ENCODE measurements at places on chromosomes 3 and 15.

DNA sequence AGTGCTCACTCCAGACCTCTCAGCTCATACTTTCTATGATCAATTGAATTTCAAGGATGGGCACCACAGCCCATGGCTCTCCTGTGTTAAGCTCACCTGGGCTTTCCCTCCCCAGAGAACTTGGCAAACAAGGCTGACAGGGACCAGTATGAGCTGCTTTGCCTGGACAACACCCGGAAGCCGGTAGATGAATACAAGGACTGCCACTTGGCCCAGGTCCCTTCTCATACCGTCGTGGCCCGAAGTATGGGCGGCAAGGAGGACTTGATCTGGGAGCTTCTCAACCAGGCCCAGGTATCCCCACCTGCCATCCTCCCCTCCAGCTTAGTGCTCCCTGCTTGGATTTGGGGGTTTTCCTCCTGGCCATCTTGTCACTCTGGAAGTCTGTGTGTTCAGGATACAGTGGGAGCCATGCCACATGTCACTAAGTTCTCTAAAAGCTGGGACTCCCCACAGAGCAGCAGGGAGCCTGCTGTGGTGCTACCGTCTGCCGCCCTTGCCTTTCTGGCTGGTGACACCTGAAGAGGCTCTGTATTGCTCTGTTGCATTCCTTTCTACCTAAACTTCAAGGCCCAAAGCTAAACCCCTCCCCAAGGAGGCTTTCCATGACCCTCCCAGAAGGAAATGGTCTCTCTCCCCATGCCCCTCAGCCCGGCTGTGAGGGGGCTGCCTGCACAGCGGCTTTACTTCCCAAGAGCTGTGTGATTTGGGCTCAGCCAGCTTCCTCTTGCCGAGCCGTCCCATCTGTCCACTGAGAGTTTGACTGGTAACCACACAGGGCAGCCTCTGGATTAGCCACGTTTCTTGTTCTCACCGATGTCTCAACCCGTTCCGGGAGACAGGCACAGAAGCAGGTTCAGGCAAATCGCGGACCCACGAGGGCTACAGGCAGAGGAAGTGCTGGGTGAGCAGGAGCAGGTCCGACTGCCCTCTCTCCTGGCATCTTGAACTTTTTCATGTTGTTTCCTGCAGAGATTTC lies 10.8 kb downstream of the TF start:
- no peak for DNase-seq

DNA sequence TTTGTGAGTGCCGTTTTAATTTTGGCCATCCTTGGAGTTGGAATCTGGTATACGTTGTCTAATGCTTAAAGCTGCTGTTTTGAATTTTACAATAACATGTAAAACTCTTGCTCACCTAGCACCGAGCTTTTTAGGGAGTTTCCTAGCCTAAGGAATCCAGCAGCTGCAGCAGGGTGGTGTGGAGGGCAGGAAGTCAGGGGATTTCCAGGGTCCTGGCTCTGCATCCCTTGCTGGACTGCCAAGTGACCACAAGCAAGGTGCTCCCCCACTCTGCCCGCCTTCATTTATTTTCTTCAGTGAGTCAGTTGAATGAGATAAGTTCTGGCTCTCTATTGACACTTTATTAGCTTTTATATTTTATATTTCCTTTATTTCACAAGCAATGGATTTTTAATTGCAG lies 113.7 kb downstream of the ATG7 start:
- no peak for DNase-seq

DNA sequence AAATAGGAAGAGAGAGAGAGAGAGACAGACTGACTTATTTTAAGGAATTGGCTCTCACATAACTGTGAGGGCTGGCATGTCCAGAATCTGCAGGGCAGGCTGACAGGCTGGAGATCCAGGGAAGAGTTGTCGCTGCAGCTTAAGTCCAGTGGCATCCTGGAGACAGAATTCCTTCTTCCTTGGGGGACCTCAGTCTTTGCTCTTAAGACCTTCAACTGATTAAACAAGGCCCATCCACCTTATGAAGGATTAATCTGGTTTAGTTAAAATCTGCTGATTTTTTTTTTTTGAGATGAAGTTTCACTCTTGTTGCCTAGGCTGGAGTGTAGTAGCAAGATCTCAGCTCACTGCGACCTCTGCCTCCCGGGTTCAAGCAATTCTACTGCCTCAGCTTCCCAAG lies 128.0 kb upstream of the ALDH1A3 start:
- DNase-seq: no peak

DNA sequence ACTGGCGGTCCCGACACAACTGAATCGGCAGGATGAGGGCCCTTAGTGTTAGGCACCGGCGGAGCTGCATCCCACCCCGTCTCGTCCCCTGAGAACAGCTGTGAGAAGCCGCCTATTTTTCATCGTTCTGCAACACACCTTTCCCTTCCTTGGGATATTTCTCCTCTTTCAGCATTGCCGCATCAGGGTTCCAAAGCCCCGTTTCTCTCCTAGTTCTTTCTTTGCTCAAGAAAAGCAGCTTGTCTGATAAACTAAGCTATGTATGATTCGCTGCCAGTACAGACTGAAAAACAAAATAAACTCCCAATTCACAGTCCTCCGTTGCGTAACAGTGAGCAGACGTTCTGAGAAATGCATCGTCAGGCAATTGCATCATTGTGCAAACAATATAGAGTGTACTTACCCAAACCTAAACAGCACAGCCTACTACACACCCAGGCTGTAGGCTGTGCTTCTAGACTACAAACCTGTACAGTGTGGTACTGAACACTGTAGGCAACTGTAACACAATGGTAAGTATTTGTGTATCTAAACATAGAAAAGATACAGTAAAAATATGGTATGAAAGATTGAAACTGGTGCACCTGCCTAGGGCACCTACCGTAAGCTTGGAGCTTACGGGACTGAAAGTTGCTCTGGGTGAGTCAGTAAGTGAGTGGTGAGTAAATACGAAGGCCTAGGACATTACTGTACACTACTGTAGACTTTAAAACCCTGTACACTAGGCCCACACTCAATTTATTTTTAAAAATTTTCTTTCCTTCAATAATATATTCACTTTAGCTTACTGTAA lies 8.9 kb upstream of the ADAMTS17 start:
- peak; percentile 90 for DNase-seq

DNA sequence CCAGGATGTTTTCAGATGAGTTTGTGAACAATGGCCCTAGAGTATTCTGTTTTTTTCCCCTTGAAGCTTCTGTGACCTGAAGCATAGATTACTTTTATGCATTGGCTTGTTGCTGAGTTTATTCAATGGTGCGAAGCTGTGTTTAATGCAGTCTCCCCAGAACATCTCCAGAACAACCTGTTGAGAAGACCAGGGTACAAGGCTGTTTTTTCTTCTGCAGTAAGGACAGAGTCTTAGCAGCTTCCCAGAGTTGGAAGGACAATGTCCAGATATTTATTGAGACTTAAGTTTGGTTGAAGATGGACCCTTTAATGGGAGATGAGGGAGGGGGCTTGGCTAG lies 295.6 kb downstream of the LRTM1 start:
- DNase-seq: no peak

DNA sequence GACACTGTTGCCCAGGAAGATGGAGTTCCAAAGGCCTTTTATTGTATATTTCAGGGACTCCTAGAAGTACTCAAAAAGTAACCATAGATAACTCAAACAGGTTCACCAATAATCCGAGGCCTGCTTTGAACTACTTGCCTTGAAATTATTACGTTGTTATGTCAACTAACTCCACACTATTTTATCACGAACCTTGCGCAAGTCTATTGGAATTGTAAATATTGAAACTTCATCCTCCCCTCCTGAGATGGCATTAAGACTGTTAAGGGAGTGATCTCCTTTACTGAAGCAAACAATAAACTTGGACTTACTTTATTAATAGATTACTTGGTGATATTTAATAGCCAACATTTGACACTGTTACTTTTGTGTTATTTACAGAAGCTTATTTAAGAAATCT lies 199.6 kb upstream of the GADL1 start:
- DNase-seq: no peak

DNA sequence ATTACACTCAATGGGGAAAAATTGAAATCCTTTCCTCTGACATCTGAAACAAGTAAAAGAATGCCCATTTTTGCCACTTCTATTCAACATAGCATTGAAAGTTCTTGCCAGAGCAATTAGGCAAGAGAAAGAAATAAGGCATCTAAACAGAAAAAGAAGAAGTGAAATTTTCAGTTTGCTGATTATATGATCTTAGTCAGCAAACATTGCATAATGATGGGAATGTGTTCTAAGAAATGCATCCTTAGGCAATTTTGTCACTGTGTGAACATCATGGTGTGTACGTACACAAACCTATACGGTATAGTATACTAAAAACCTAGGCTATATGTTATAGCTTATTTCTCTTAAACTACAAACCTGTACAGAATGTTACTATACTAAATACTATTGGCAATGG lies 278.0 kb downstream of the CGGBP1 start:
- DNase-seq: no peak

GRCh38 chr15:36678308-36678707 lies 98.9 kb downstream of the CDIN1 start:
- no peak for DNase-seq

DNA sequence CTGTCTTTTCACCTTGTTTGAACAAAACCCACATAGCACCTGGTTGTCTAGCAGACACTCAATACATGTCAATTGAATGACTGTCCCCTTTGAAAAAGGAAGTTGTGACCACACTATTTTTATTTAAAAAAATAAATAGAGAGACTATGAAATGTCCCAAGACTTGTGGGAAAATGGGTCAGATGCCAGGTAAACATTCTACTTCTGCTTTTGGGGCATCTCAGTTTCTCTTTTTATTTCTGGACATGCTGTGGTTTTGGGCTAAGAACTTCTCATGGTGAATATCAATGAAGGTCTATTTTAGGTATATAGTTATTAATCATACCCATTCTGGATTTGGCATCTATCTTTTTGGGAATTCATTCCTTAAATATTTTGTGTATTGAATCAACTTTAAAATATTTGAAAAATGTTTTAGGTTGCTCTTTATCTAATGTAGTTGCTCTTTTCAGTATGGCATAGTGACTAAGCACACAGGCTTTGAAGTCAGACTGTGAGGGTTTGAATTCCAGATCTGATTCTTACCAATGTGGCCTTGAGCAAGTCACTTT lies 4.4 kb downstream of the TMEM45A start:
- no peak for DNase-seq

DNA sequence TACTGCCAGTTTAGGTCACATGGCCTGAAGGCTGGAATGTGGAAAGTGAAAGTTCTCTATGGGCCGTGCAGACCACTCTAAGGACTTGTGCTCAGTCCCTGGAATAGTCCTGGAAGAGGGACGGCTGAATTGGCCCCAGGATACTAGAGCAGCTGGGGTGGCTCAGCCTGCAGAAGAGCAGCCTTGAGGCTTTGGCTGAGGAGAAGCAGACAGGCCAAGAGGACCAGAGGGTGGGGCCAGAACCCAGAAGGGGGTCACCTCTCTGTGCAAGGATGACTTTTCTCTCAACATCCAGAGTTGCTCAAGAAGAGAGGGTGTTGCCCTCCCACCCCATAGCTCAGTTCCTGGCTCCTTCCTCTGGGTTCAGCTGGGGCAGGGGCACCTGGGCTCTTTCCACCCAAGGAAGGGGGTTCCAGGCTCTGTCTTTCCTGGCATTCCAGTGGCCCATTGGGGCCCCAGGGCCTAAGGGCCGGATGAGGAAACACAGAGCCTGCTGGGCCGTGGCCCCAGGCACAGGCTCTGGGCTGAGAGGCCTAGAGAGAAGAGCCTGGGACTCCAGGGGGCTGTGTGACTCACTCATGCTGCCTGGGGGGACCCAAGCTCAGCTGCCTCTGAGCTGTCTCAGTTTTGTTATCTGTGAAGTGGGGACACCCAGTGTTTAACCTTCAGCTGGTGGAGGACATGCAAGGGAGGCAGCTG lies 8.5 kb upstream of the FBLN2 start:
- DNase-seq: no peak
